ENCODE measurements at places on chromosomes 7 and 10.

DNA sequence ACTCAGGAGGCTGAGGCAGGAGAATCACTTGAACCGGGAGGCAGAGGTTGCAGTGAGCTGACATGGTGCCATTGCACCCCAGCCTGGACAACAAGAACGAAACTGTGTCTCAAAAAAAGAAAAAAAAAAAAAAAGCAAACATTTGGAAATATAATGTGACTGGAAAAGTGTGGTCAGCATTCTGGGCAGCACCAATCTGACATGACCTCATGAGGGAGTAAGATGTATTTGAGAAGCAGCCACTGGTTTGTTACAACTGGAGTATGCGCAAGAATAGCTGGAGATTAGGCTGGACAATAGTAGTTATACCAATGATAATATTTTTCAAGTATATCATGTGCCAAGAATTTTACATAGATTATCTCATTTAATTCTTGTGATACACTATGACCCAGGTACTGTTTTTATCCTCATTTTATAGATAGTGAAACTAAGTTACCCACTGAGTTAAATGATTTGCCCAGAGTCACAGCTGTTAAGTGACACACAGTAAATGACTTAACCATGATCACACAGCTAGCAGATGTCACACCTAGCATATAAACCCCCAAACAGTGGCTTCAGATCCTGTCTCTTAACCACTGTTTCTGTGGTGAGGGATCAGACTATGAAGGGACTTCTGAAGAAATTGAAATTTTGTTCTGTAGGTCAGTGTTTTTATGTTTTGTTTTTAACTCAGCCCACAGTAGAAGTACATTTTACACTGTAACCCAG, 11.1 kb downstream of the MCU start:
- peak; percentile 73 for DNase-seq

GRCh38 chr7:2702594-2702957, 14.6 kb downstream of the AMZ1 start:
- no peak for DNase-seq

GRCh38 chr10:78964952-78965633, 103.7 kb upstream of the ZMIZ1 start:
- DNase-seq: peak; percentile 63

DNA sequence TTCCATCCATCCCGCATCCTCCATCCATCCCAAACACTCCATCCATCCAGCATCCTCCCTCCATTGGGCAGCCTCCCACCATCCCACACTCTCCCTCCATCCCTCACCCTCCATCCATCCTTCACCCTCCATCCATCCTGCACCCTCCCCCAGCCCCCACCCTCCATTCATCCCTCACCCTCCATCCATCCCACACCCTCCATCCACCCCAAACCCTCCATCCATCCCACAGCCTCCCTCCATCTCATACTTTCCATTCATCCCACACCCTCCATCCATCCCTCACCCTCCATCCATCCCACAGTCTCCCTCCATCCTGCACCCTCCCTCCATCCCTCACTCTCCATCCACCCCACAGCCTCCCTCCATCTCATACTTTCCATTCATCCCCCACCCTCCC, 60.4 kb downstream of the FOXI2 start:
- DNase-seq: no peak

DNA sequence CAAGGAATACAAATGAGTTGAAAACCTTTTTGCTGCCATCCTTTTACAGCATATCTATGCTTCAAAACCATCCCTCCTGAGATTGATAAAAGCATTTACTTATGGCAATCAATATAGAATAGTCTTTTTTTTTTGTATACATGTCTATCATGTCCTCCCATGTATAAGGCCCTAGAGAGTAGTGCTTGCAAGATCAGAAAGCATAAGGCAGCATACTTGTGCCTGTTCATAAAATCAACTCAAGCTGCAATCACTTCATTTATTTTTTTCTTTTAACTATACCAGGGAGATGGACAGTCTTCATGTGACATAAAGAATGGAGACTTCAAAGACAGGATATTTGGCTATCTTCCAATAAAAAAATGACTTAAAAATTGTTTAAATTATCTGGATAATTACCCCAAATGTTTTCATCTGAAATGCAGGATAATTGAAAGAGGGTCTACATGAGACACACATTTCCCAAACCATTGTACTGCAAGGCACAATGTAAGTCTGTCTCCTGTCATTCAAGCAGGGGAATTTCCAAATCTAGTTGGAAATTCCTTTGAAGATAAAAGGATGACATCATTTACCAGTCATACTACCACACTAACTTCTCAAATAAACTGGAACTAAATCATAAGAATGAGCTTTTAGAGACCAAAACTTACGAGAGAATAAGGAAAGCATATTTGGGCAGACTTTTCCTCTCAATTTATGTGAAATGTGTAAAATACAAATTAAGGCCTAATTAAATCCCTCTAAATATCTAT, 22.5 kb downstream of the LRRN3 start:
- peak; percentile 80 for DNase-seq

DNA sequence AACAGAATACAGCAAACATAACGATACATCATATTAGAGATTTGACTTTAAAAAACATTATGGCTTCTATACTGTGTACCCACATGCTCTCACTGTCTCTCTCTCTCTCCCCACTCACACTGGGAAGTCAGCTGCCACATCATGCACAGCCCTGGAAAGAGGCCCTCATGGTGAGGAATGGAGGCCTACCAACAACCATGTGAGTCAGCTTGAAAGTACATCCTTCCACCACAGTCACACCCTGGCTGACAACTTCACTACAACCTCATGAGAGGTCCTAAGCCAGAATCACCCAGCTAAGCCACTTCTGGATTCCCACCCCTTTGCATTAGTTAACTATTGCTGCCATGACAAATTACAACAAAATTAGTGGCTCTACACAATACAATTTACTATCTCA, 23.3 kb upstream of the GPR22 start:
- peak; percentile 53 for DNase-seq

GRCh38 chr10:94890264-94891022, 48.0 kb upstream of the CYP2C9 start:
- DNase-seq: no peak
